ENCODE measurements at places on chromosomes 12 and 14.

DNA sequence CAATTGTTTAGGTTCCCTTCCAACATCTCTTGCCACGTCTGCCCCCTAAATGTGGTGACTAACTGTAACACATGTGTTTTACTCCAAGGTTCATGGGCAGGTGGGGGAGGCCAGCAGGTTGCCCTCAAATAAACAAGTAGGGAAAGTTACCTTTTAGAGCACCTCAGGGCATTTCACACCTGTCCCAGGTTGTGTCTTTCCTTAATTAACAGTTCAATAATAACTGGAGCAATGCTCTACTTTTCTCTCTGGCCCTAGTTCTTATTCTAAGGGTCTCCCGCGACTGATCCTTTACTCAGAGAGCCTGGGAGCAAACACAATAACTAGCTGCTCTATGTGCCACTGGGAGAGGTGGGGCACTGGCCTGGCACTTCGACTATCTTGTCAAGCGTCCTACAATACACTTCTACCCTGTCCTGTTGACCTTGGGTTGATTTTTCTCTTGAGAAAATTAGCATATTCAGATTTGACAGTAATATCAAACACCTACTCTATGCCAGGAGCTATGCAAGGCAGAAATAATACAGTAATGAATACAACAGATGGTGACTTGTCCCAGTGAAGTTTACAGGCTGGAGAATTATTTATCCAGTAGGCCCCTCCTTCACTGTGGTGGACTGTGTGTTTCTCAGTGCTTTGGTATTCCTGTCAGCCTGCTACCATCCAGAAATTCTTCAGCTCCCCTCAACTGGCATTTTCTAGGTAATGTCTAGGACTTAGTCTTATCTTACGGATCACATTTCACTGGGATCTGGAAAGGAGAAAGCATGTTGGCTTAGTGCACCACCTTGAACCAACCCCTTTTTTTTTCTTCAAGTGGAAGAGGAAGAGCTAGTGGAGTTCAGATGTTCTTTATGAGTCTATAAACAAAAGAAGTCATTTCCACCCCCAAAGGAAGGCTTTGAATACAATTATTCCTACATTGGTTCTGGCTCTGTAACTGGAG, 202.6 kb downstream of the CRADD start:
- DNase-seq, result no peak

DNA sequence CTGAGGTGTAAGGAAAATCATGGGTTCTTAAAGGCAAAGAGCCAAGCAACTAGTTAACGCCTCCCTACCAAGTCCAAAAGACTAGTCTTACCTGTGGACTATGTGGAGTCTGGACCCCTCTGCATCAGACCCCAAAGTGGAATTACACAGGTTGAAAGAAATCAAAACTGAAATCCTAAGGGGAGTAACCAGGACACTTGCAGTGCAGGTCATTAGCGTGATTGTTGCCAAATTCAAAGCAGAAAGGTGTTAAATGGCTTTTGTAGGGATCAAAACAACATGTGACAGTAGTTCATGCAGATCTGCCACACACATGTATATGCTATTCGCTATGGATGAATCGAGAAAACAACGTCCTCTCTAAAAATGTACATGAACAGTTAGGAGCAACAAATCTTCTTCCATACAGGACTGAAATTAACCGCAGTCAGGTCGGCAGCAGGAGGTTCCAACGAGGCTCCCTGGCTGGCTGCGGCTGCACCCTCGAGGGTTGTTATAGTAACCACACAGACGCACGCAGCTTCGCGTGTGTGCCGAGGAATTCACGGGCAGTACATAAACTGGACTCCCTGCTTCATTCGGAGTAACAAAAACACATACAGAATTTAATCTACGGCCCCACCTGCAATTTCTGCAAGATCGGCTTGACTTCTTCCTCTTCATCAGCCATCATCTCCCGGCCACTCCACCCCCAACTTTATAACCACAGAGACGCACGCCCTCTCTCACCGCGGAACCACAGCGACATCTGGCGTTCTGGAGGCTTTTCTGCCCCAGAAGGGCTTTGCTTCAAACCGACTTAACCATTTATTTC, at the start of gene TTC5:
TTC5 (minus strand) TSS at position 687 of the 814 bp plus-strand sequence; CDS start at position 673, 14 bp downstream.
- peak; percentile 77 for DNase-seq

GRCh38 chr14:45902241-45902640, 649.2 kb upstream of the MIS18BP1 start:
- no peak for DNase-seq

DNA sequence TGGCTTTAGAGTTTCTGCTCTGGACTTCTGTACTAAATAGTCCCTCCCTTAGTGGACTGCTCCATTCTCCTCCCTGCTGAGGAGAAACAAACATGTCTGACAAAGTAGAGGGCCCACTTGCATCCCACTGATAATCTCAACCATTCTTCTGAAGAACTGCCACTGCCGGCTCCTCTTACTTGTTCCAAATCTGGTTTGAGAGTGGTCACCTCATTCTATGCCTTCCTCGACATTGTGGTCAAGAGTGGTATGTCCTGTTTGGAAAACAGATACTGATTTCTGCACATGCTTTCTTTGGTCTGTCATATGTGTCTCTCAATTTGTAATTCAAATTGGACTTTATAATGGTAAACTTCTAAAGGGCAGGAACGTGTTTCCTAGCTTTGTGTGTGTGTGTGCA, 36.3 kb upstream of the PLEKHA5 start:
- no peak for DNase-seq

GRCh38 chr14:94180655-94181271, 6.6 kb downstream of the PPP4R4 start:
- DNase-seq, result no peak

DNA sequence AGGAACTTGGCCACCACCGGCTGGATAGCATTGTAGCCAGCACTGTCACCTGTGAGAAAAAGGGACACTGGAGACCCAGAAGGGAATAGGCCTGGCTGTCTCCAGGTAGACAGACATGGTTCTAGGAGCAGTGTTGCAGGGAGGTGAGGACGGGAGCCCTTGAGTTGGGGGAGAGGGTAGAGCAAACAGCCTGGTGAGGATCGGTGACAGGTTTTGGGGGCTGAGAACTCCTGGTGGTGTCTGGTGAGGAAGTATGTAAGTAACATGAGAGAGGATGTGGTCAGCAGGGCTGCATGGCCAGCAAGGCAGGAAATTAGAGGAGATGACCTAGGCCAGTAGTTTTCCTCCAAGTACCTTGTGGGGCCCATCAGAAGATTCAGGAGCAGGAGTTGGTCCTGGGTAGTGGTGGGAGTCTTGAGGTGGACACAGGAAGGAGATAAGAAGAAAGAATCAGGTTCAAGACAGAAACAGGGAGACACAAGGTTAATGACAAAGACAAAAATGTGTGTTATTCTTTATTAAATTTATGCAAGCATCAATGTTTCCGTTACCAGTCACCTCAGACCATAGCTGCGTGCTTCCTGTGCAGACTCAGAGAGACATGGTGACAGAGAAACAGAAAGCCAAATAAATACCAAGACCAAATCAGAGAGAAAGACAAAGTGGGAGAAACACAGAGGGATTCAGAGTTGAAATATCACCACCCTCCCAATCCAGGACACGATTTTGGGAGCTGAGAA, at the start of gene ARHGAP9:
ARHGAP9 (minus strand) TSS at position 491 of the 740 bp plus-strand sequence; CDS start at position 31, 460 bp downstream.
- no peak for DNase-seq

GRCh38 chr12:51529651-51529970, 61.4 kb upstream of the SCN8A start:
- no peak for DNase-seq

DNA sequence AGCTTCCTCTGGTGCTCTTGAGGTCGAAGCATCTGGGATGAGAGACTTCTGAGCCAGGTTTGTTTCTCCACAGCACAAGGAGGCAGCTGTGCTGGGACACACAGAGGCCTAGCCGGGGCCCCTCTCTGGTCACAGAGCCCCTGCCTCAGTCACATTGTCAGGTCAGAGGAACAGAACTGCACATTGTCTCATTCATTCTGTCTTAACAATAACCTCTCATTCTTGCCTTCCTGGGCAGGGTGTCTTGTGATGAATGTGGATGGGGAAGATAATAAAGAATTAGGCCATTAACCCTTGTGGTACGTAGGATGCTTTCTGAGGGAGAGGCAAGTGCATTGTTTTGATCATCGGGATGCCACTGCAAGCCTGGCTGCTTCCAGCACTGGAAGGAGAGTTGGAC, 29.8 kb downstream of the FNTB start:
- no peak for DNase-seq

- no peak for DNase-seq
Observed at GRCh38 chr14:32629236-32629635, 300.1 kb downstream of the AKAP6 start.

- no peak for DNase-seq
Observed at GRCh38 chr14:103332143-103332919, 1.7 kb upstream of the EIF5 start.

DNA sequence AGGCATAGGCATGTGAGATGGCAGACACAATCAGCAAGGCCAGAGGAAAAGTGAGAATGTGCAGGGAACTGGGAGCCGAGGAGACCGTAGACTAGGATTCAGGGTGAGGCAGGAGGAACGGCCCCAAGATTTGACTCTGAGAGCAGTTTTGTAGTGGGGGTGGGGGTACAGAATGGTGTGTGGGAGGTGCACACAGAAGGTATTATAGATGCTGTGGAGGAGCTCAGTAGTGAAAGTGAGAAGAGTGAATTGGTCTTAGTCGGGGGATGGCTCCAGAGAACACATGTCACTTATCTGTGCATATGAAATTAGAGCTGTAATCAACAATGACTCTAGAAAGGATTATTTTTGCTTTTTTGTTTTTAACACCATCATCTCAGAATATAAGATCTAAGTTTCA, 11.9 kb downstream of the ZNF664 start:
- DNase-seq, result no peak

DNA sequence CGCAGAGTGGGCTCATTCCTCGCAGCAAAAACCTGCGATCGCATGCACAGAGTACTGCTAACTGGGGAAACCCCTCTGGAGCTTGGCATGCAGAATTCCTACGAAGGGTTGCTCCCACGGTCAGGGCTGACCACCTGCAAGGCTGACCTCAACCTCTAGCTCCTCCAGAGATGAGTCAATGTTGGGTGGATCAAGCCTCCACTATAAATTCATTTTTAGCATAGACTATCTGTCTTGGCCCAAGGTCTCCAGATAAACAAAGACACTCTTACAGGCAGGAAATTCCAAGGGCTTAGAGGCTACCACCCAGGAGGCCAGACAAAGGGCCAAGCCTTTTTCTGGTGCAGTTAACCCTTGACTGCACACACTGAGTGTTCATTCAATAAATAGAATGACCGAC, 296.5 kb downstream of the TMEM132D start:
- DNase-seq, result no peak

DNA sequence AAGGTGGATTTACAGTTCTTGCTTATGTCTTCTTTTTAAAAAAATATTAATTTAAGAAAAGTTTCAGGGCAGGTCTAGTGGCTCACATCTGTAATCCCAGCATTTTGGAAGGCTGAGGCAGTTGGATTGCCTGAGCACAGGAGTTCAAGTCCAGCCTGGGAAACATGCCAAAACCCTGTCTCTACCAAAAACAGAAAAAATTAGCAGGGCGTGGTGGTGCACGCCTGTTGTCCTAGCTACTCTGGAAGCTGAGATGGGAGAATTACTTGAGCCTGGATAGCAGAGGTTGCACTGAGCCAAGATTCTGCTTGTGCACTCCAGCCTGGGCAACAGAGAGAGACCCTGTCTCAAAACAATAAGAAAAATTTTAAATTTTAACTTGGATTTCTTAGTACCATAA, 5.4 kb upstream of the TAS2R46 start:
- no peak for DNase-seq

DNA sequence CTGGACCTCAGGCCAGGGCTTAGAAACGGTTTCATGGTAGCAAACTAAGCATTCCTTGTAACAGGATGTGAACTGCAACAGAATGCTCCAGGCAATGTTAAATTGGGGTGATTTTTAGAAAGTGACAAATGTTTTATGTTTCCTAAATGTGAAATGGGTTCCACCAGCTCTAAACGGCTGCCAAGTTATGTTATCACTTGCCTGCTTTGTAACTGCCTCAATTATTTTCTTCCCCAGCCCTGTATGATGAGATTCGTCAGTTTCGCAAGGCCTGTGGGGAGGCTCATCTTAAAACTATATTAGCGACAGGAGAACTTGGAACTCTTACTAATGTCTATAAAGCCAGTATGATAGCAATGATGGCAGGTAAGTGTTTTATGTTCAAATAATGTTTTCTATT, 70.9 kb downstream of the DERA start:
- DNase-seq, result no peak

DNA sequence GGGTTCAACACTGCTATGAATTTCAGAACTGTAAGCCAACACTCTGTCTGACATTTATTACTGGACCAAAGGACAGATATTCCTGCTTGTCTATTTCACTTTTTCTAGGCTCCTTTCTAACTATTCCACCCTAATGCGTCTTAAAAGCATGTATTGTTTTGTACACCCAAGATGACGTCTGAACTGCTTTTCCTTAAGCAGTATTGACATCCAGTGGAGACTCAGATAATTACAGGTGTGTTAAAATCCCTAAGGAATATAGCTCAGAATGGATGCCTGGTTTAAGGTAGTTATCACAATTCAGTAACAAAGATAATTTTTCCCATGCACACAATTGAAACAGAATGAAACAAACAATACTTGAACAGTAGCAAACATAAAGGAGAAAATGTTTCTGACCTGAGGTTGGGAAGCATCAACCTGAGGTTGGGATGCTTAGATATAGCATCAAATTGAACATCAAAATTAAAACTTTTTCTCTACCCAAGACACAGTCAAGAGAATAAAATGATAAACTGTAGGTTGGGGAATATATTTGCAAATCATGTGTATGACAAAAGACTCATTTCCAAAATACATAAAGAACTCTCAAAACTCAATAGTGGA, 93.7 kb upstream of the PTPRR start:
- DNase-seq, result no peak

DNA sequence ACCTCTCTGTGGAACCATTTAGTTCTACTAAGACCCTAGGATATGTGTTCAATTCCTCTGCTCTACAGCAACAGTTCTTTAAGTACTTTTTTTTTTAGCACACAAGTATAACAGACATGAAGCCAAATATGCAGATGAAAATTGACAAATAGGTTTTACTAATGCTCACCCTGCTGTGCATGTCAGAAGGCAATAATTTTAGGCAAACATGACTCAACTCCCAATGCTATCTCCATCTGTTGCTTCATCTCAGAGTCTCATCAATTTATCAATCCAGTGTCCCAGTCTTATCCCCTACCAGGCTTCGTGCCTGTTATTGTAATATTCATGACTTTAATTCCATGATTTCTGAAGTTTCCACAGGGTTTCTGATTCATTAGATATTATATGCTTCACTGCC, 57.7 kb downstream of the DBX2 start:
- no peak for DNase-seq

GRCh38 chr14:51922624-51923023, 62.2 kb downstream of the GNG2 start:
- DNase-seq, result no peak

GRCh38 chr12:106918746-106919145, 37.0 kb upstream of the TMEM263 start:
- DNase-seq, result no peak

- DNase-seq, result no peak
Observed at GRCh38 chr12:124716208-124717130, 147.2 kb downstream of the SCARB1 start.

GRCh38 chr12:24133384-24133783, 183.9 kb upstream of the SOX5 start:
- DNase-seq, result no peak
